ENCODE measurements at places on chromosomes 6 and 20.

DNA sequence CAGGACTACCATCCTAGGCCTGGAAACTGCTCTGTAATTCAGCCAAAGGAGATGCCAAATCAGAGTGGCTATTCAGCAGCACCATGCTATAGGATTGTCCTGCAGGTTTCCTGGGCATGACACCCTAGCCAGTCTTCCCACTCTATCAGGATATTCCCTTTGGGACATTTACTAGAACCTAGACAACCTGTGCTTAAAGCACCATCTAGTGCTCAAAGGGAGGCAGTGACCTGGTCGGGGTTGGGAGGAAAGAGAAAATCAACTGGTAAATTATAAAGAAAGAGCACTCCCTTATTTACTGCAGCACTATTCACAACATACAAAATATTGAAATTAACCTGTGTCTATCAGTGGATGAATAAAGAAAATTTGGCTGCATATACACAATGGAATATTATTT, 67.2 kb upstream of the SMLR1 start:
- DNase-seq, result peak; percentile 3

DNA sequence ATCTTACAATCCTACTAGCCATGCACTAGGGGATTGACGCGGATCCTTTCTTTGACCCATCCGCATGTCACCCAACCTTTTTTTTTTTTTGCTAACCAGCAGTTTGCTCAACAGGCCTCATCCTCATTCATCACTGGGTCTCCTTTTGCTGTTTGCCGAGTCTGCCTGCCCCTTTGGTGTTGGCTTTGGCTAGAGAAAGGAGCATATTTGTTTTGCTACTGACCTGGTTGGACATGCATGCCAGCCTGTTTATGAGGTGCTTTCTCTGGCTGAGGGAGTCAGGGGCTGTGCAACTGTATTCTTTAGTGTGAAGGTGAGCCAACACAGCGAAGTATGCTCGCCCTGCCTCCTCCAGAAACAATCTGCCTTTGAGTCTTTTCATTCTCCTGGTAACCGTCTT, 40.2 kb downstream of the E2F3 start:
- no peak for DNase-seq

DNA sequence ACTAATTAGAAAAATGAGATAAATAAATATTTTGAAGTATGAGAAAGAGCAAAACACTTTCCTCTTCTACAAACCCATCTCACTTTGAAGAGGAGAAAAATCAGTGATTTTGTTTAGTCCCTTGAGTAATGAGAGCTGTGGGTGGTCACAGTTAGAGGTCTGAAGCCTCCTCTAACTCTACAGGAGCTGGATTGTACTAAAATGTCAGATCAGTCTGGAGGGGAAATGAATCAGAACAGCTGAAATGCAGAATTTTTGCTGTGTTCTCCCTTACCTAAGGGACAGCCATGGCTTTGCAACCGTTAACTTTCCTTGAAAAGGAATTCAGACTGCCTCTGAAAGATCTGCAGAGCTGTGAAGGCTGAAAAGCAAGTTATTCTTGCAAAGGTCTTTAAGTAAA, 11.4 kb upstream of the RFPL4B start:
- DNase-seq, result no peak

- no peak for DNase-seq
Observed at GRCh38 chr6:109389650-109390274, 7.5 kb upstream of the CD164 start.

All from germinal center (tissue), 1 donor.